ENCODE measurements at places on chromosomes 3 and 15.

GRCh38 chr15:92268900-92269299 is 124.8 kb upstream of the ST8SIA2 start:
- no peak for DNase-seq

- peak; percentile 43 for DNase-seq
Measured at GRCh38 chr3:115986555-115987207, 363.4 kb downstream of the GAP43 start.

- no peak for DNase-seq
Measured at GRCh38 chr3:48014358-48014757, 1.9 kb downstream of the MAP4 start.

DNA sequence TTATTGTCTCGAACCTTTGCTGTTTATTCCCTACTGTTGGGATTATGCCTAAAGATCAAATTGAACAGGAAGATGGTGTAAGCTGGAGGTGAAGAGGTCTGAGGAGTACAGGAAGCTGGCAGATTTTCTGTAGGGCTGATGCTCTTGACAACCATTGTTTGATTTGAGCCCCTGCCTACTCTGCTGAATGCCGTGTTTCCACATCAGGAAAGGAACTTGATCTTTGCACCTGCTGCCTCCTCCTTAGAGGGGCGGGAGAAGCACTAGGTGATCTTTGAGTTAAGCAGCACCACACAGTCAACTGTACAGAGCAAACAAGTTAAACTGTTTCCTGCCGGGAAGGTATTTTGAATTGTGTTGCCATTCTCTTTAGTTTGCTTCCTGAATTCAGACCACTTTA is 364.6 kb upstream of the EPHA6 start:
- no peak for DNase-seq

Measured in foreskin fibroblast (primary cell).